ENCODE measurements at places on chromosomes 5 and 9.
A peak's percentile ranks its signal among the peaks of the same experiment; 100 is the strongest.

- no peak for DNase-seq
Observed at GRCh38 chr5:142807372-142807911, 37.3 kb downstream of the ARHGAP26 start.

GRCh38 chr5:77849308-77849900 lies 73.3 kb upstream of the TBCA start:
- no peak for DNase-seq

DNA sequence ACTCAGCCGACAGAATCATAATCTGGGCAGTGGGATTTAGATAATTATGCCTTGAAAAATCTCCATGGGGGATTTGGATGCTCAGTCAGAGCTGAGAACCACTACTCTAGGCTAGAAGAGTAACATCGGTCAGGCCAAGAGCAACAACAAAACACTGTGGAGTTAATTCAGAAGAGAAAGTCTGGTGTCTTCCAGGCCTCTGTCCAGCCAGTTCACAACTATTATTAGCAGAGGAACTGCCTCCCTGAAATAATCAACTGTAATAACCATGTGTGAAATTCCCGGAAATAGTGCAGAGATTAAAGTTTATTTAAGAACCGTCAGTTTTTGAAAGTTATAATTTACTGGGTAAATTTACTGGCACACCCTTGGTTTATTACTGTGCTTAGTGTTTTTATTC lies 8.2 kb upstream of the MARCHF3 start:
- no peak for DNase-seq

DNA sequence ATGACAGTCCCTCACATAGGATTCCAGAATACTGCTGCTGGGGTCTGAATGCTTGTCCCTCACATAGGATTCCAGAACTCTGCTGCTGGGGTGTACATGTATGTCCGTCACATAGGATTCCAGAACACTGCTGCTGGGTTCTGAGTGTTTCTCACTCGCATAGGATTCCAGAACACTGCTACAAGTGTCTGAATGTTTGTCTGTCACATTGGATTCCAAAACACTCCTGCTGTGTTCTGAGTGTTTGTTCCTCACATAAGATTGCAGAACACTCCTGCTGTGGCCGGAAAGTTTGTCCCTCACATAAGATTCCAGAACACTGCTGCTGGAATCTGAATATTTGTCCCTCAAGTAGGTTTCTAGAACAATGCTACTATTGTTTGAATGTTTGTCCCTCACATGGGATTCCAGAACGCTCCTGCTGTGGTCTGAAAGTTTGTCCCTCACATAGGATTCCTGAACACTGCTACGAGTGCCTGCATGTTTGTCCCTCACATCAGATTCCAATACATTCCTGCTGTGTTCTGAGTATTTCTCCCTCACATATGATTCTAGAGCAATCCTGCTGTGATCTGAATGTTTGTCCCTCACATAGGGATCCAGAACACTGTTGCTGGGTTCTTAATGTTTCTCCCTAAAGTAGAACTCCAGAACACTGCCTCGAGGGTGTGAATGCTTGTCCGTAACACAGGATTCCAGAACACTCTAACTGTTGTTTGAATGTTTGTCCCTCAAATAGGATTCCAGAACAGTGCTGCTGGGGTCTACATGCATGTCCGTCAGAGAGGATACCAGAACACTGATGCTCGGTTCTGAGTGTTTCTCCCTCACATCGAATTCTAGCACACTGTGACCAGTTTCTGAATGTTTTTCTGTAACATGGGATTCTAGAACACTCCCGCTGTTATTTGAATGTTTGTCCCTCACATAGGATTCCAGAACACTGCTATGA lies 200.4 kb downstream of the FOXD4L6 start:
- DNase-seq: no peak

DNA sequence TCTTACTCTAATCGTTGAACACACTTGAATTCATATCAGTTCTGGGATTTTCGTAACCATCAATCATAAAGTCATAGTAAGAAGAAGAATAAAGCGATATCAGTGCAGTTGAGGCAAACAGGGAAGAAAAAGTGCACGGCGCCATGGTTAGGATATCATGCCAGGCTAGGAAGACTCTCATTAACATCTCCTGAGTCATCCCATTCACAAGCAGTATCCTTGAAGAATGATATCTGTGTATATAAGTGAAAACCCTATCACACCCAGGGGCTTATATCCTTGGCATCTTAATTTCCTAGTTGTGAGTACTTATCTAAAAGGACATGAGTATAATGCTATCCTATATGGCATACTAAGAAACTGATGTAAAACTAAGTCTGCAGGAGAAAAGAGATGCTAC lies 38.6 kb downstream of the NFIB start:
- no peak for DNase-seq

- no peak for DNase-seq
Observed at GRCh38 chr9:105515811-105516413, 42.0 kb upstream of the FKTN start.

GRCh38 chr9:127245637-127246164 lies 18.9 kb upstream of the GARNL3 start:
- no peak for DNase-seq

DNA sequence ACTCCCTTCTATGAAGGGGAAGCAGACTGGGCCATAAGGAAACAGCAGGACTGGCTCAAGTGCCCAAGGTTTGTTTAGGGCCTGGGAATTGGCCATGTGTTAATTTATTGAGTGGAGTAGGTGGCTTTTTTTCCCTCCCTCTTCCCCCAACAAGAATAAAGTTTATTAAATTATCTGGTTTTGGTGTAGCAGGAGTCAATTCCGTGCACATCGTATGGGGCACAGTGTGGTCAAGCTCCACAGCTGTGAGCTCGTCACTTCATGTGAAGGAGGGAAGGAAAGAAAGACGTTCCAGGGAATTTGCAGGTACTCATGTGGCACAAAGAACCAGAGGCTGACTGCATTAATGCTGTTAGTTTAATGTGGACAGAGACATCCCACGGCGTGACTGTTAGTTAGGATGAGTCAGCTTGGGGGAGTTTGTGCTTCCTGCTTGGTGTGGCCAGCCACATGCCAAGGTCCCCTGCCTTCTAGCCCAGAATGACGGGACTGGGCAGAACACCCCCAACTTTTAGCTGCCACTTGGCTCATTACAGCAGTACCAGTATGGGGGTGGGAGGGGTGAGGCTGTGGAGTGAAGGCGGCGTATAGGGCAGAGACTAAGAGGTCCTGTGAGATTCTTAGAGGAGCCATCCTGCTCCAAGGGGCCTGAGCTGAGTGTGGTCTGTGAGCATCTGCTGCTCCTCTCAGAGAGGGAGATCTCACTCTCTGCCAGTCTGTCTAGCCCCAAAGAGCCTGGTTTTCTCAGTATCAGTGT lies 33.2 kb downstream of the CSF1R start:
- DNase-seq: peak; percentile 63

GRCh38 chr5:178196281-178196812 lies 8.0 kb upstream of the HNRNPAB start:
- no peak for DNase-seq

DNA sequence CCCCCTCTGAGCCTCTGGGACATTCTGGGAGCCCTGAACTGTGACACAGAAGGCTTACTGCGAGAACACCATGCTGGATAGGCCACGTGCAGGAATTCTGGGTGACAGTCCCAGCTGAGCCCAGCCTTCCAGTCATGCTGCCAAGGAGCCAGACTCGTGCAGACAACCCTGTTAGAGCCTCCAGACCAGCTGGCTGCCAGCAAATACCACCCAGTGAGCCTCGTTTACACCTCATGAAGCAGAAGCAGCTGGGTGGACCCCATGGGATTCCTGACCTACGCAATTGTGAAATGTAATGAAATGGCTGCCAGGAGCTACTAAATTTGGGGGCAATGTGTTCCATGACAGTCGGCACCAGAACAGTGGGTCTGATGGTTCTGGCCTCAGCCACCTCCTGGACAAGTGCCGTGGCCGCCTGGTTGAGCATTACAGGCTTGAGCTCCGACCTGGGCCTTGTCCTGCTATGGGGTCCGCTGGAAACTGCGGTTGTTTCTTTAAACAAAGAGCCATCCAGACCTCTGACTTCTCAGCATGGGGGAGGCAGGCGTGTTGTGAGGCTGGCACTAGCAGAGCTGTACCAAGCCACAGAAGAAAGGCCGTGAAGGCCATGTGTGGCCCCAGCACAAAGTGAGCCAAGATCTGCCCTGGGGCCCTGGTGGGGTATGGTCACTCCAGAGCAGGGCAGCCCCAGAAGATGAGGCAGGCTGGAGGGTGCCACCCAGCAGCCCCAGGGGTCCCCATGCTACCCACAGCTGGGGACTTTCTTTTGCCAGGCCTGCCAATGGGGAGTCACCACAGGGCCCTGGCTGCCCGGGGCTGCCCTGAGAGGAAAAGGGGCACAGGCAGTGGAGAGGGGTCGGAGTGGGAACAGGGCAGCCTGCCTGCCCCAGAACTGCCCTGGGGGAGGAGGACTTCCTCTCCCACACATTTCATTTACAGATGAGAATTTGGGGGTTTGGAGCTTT lies 19.3 kb upstream of the RXRA start:
- no peak for DNase-seq
